Activated CD4-positive, alpha-beta T cell treated with anti-CD3 and anti-CD28 coated beads, Interleukin-2, amount 50 U/mL, for 48 hours (primary cell): ENCODE measurements at places on chromosomes 5 and 9.

- no peak for DNase-seq
Observed at GRCh38 chr5:56638768-56639238, 176.5 kb upstream of the MAP3K1 start.

GRCh38 chr5:66223637-66224036, 79.5 kb downstream of the SREK1 start:
- DNase-seq = no peak

DNA sequence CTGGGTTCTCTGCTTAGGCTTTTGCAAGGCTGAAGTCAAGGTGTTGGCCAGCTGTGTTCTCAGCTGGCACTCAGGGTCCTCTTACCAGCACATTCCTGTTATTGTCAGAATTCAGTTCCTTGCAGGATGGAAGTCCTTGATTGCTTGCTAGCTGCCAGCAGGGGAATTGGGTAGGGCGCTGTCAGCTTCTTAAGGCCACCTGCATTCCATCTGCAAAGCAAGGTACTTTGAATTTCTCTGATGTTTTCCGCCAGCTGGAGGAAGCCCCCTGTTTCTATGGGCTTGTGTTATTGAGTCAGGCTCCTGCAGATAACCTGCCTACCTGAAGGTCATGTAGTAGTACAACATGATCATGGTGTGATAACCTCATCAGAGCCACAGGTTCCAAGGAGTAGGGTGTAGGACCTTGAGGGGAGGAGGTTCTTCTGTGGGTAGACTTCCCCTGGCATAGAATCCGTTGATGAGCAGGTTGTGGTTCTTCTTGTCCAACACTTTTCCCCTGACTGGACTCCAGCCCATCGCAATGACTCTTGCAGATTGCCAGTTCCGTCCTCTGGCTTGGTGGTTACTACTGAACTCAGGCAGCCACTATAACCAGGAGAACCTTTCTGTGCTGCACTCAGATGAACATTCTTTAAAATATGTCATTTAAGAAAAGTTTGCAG, 6.8 kb downstream of the TENT4A start:
- no peak for DNase-seq

- no peak for DNase-seq
Observed at GRCh38 chr5:32753051-32753450, 41.9 kb downstream of the NPR3 start.

DNA sequence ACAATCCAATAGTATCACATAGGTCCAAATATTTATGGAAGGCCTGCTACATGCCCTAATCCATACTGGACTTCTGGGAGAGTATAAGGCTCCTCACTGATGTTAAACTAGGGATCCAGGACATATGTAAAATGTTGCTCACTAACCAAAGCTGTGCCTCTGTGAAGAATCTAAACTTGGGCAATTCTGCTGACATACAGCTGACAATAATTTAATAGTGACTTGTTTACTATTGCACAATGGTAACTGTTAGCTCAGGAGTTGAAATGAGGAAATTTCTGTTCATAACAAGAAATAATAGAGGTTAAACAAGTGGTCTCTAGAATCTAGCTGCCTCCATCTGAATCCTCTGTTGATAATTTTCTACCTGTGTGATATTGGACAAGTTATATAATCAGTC, 14.9 kb upstream of the CTXN3 start:
- no peak for DNase-seq

DNA sequence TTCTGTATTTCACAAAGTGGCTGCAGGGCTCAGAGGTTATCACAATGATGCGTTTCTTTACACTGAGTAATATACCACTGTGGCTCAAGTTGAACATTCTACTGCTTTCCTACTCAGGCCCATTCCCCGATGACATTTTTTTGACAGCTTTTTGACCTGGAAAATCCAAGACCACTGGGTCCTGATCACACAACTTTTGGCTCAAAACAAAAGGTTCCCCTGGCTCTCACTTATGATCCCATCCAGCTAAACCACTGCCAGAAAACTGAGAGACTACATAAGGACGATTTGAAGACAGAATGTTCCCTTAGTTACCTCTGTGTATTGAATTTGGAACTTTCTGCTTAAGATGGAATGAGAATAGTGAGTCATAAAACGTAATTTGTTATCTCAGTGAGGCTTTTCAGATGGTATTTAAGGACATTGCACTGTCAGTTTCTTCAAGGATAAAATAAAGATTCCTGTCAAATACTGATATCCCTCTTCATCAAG, 78.0 kb upstream of the FBXL7 start:
- no peak for DNase-seq

- no peak for DNase-seq
Observed at GRCh38 chr5:128062172-128062746, 21.3 kb upstream of the SLC12A2 start.

GRCh38 chr5:93665648-93666047, 75.8 kb downstream of the POU5F2 start:
- DNase-seq = no peak

DNA sequence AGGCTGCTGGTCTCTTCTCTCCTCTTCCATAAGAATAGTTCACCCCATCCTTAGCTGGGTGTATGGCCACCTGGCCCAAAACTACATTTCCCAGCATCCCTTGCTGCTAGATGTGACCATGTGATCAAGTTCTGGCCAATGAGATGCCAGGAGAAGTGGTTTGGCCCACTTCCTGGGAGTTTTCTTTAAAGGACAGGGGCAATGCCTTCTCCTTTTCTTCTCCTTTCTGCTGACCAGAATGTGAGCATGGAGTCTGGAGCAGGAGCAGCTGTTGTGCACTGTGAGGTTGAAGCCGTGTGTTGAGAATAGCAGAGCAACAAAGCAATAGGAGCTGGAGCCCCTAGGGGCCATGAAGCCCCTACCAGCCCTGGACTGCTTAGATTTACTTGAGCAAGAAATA, 36.8 kb downstream of the C9orf50 start:
- peak; percentile 51 for DNase-seq

DNA sequence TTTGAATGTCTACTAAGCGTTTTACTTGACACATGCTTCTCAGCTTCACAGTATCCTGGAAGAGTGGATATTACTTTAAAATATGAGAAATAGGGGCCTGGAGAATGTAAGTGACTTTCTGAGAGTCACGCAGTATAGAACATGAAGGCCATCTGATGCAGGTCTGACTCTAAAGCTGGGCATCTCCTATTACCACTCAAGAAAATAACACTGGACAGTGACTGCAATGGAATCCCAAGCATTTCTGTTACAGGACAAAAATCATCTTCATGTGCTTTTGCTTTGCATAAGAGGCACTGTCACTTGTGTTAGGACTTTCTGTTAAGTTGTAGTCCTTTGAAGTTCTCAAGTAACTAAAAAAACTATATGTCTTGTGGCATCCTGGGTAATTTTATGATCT, 335.5 kb downstream of the FBXL7 start:
- no peak for DNase-seq

- DNase-seq = no peak
Observed at GRCh38 chr5:96648023-96648422, 14.2 kb upstream of the CAST start.

- DNase-seq = no peak
Observed at GRCh38 chr9:131817627-131818026, 77.8 kb upstream of the RAPGEF1 start.

- DNase-seq = no peak
Observed at GRCh38 chr9:68981789-68982188, 32.1 kb downstream of the PRKACG start.

DNA sequence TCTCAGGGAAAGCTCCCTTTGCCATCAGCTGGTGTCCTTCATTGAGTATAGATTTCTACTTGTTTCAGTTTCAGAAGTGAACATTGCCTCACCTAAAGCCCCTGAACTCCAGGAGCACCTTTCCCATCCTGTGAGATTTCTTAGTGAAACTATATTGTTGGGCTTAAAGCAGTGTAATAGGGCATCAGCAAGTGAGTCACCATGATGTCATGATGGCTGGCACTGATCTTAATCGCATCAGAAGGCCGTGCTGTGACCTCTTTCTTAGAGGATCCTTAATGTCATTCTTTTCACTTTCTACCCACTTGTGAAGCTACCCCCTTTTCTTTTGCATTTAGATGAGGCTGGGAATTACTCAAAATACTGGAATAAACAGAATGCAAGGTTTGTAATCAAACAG, 401.3 kb downstream of the MTRR start:
- DNase-seq = no peak

GRCh38 chr5:178536541-178537466, 53.4 kb downstream of the COL23A1 start:
- DNase-seq = no peak

GRCh38 chr9:95585824-95586223, 69.1 kb upstream of the PTCH1 start:
- no peak for DNase-seq

DNA sequence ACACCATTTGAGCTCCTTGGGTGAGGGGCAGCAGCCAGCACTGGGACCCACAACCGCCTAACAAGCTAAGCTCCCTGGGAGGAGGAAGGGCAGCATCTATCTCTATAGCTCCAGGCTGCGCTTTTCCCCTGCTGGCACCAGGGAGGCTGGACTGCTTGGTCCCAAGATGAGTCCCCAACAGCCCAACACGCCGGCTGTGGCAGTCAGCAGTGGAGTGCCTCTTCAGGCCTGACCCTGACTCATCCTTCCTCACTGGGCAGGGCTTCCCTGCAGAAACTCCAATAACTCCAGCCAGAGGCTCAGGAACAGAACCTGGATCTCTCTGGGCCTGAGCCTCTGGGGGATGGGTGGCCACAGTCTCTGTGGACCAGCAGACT, 113.7 kb upstream of the ADAMTS16 start:
- DNase-seq = no peak

GRCh38 chr9:127980706-127981558, at the start of gene EEIG1:
EEIG1 (minus strand) TSS chr9:127980989; CDS start chr9:127980137, 852 bp downstream.
- peak; percentile 98 for DNase-seq

DNA sequence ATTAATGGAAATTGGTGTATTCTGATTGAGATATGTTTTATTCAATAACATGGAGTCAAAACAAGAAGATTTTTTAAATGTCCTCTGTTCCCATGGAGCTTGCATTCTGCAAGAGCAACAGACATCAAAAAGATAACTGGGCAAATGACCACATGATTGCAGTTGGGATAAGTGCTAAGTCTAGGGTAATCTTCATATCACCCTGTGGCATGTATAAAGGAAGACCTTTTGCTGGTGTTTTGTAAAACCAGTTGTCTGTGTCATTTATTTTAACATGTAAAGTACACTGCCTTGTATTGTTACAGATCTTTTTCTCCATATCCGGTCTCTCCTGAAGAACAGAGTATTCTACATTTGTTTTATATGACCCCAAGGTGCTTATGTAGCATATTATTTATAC, 44.0 kb downstream of the PTCD2 start:
- no peak for DNase-seq

DNA sequence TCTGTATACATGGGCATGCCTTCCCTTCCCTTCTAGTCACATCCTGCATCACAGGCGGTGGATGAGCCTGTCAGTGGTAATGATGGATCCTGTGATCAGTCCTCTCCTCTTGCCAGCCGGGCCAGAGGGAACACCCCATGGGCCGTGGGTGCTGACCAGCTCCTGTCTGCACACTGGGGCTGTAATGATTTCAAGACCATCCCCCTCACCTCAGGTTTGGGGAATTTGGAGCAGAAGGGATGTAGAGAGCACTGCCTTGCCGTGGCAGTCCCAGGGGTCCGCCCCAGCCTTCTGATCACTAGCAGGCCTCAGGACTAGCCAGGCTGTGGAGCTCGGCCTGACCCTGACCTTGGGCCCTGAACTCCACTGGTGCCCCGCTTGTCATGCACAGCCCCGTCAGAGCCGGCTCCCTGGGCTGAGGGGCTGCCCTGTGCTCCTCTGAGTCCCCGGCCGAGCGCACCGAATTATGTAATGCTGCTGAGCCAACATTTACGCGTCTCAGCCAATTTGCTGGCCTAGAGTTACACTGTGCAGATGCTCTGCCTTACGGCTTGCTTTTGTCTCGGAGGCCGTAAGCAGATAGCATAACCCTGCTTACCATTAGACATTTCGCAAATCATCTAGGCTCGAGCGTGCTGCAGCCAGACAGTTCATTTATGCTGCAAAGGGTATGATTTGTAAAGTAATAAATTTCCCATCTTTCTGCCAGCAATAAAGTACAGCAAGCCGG, 155.3 kb downstream of the MACROH2A1 start:
- DNase-seq = no peak

DNA sequence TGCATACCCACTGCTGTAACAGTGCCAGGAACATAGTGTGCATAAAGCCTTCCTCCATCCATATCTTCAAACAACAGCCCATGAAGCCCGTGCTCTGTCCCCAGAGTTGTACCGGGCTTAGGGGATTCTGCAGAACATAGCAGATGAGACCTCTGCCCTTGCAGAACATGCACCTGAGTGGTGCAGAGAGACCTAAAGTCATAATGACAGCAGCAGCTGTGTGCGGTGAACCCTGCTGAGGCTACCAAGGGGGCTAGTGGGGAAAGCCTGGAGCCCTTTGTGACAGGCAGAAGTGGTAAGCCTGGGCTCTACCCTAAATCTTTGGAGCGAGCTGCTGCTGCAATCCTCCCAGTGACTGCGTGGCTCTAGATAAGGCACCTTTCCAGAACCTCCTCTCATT, 32.2 kb upstream of the BRD3 start:
- no peak for DNase-seq

DNA sequence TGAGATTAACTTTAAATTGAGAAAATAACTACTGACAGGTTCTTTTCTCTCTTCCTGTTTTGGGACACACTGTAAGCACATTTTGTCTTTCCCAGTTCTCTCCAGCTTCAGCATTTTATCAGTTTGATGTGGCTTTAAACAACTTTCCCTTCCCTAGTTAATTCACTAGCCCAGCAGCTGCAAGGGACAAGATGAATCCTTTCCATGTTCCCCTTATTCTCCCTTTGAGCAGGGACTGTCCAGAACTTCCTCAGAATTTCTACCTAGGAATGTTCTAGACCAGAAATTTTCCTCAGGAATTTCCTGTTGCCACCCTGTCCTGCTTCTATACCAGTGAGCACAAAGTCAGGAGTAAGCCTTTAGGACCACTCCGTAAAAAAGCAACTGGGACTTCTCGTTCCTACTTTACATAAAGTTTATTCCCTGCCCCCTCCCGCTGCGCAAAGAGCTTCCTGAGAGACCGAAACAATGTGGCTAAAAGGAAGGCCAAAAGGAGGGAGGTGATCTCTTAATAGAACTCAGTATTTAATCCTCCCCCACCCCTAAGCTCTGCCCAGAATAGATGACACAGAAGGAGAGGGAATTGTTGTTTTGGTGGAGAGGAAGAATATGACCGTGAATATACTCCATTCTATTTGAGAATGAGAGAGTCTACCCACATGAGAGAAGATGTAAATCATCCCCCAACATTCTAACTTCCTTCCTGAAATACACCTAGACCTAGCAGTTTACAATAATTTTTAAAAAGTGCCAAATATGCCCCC, 61.9 kb downstream of the GLIS3 start:
- no peak for DNase-seq

DNA sequence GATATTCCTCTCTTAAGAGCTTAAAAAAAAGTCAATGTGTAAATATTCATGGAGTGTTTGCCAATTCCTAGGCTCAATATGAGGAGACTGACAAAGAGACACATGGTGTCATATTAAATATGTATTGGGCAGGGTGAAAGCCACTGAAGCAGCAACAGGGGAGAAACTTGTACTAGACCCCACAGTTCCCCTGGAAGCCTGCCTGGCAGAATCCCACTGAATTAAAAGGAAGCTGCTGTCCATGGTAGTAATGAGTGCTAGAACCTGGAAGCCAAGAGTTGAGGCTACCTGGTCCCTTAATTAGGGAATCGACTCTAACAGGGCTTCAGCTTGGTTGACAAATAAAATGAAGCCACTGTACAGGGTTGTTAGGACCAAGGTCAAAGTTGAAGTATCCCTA, 129.4 kb upstream of the GPR151 start:
- no peak for DNase-seq
